ENCODE measurements at places on chromosomes 16 and 17.
A peak's percentile ranks its signal among the peaks of the same experiment; 100 is the strongest.

GRCh38 chr17:6575596-6575988 is 19.2 kb upstream of the PITPNM3 start:
- H3K27ac ChIP-seq = peak overlapping the region; percentile 44
- no peaks in the 10 kb centered on the region for H3K27me3 ChIP-seq
- no peaks in the 10 kb centered on the region for H3K36me3 ChIP-seq
- no peaks in the 10 kb centered on the region for H3K4me1 ChIP-seq

DNA sequence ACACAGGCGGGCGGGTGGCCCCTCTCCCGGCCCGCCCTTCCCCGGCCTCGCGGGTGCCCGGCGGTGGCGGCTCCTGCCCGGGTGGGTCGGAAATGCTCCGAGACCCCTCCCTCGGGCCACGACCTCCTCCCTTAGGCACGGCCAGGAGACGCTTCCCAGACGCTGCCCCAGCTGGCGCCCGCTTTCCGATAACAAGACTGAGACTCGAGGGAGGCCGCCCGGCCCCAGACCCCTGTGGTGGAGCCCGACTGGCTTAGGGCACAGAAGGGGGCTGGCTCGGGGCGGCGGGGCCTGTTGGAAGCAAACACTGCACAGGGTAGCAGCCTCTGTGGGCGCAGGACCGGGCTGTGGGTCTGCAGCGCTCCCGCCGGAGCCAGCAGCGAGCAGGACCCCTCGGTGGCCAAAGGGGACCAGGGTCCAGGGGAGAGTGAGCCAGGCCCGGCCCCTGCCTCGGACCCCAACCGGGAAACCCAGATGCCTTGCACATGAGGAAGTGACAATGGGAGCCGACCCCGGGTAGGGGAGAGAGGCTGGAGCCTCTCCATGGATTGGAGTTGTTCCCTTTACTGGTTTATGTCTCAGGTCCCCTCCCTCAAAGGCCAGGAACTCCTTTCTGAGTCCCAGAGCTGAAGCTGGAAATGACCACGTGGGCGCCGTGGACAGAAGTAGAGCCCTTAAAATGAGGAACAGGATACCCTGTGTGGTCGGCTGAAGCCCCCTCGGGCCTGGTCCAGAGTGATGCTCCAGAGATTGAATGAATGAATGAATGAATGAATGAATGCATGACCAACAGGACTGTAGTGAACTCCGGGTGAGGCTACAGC is 19.8 kb upstream of the ADCY7 start:
- DNase-seq = no peak
- H3K27me3 ChIP-seq = no peaks in the 10 kb centered on the region
- H3K36me3 ChIP-seq = no peaks in the 10 kb centered on the region

DNA sequence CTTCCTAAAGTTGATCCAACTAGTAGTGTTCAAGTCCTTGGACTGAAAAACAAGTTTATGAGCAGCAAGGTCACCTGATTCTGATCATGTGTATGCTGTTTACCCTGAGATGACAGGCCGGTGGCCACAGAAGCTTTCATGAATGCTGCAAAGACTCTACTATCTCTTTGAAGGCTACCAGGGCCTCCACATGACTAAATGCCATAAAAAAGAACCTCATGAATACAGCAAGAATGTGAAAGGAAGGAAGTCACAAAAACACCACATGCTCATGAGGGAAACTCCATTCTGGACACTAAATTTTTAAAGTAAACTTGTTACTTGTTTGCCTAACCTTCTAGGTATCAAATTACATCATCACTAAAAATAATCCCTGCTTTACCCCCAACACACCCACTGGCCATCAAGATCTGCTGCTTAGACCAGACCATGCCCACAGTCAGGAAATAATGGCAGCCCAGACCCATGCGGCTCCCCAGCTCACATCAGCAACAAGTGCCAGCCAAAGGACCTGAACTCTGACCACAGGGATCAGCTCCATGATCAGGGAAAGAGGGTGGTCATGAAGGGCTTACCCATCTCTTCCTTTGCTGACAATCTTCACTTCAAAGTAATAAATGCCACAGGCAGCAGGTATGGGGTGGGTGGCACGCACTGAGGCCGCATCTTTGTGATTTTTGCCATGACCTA is 1.4 kb downstream of the RANBP10 start:
- no peak for DNase-seq
- H3K27me3 ChIP-seq = no peaks in the 10 kb centered on the region
- H3K36me3 ChIP-seq = 0 out of 2 replicates have a peak, but pooled peaks cover 4% of the 10 kb centered on the region
- peaks cover 10% of the 10 kb centered on the region for H3K4me1 ChIP-seq

DNA sequence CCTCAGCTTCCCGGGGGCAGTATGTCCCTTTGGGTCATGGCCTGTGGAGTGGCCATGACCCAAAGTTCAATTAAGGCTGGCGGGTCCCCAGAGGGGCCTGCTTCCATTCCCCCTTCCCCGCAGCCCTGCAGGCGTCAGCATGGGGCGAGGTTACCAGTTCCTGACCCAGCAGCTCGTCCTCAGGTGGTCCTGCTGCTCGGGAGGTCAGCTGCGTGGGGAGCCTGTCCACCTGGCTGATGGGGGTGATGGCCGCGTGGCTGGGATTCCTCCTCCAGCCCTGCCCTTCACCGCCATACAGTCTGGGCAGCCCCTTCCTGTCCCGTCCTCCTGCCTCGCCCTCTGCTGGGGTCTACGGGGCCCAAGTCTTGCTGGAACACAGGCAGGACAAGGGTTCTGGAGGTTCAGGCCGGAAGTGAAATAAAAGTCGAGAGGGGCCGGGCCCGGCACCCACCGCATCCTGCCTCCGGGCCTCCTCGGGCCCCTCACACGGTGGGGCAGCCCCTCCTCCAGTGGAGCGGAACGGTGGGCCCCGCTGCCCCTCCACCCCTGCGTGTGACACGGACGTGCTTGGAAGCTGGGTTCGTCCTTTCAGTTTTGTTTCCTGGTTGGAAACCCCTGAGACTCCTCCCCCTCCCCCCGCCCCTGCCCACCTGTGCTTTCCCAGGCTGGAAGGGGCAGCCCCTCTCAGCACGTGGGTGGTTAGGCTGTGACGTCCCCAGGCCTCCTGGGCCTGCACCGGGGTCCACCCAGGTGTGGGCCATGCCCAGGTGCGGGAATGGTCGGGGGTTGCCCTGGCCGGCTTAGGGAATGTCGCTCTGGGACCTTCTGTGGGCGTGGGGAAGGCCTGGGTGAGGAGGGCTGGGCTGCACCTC is 6.8 kb downstream of the UBALD2 start:
- H3K4me1 ChIP-seq = peaks cover 20% of the 10 kb centered on the region
- DNase-seq = no peak
- no peak overlapping the region for H3K4me3 ChIP-seq
- peaks cover 3% of the 10 kb centered on the region for H3K36me3 ChIP-seq

DNA sequence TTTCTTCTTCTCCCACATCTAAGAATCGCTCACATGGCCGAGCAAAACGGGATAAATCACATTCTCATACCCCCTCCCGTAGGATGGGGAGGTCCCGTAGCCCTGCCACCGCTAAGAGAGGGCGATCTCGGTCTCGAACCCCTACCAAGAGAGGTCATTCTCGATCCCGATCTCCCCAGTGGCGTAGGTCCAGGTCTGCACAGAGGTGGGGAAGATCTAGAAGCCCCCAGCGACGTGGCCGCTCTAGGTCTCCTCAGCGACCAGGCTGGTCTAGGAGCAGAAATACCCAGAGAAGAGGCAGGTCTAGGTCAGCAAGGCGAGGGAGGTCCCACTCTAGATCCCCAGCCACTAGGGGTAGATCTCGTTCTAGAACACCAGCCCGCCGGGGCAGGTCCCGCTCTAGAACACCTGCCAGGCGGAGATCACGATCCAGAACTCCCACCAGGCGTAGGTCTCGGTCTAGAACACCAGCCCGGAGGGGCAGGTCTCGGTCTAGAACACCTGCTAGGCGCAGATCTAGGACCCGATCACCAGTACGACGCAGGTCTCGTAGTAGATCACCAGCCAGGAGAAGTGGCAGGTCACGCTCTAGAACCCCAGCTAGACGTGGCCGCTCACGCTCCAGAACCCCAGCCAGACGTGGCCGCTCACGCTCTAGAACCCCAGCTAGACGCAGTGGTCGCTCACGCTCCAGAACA is 9.6 kb downstream of the SRRM2 start:
- no peak for DNase-seq
- peaks cover 31% of the 10 kb centered on the region for H3K36me3 ChIP-seq
- H3K4me3 ChIP-seq = no peak overlapping the region
- peak overlapping the region; percentile 57 for H3K27ac ChIP-seq

GRCh38 chr16:89123001-89123830 is 29.6 kb downstream of the ACSF3 start:
- H3K4me3 ChIP-seq = no peak overlapping the region
- no peak overlapping the region for H3K27ac ChIP-seq
- no peaks in the 10 kb centered on the region for H3K27me3 ChIP-seq
- DNase-seq = no peak

- no peaks in the 10 kb centered on the region for H3K4me1 ChIP-seq
- H3K4me3 ChIP-seq = no peak overlapping the region
- H3K36me3 ChIP-seq = no peaks in the 10 kb centered on the region
- DNase-seq = no peak
These were observed 493.9 kb downstream of the WWOX start for GRCh38 chr16:78593352-78593751.
